ENCODE measurements at places on chromosomes 11 and 22.

DNA sequence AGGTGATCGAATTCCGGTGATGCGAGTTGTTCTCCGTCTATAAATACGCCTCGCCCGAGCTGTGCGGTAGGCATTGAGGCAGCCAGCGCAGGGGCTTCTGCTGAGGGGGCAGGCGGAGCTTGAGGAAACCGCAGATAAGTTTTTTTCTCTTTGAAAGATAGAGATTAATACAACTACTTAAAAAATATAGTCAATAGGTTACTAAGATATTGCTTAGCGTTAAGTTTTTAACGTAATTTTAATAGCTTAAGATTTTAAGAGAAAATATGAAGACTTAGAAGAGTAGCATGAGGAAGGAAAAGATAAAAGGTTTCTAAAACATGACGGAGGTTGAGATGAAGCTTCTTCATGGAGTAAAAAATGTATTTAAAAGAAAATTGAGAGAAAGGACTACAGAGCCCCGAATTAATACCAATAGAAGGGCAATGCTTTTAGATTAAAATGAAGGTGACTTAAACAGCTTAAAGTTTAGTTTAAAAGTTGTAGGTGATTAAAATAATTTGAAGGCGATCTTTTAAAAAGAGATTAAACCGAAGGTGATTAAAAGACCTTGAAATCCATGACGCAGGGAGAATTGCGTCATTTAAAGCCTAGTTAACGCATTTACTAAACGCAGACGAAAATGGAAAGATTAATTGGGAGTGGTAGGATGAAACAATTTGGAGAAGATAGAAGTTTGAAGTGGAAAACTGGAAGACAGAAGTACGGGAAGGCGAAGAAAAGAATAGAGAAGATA is at the start of gene MALAT1:
MALAT1 (plus strand) TSS at position 69 of the 736 bp plus-strand sequence.
- peak; percentile 97 for DNase-seq

- no peak for DNase-seq
Observed at GRCh38 chr11:127598476-127598875, 597.9 kb upstream of the KIRREL3 start.

GRCh38 chr11:118018401-118018800 is 32.2 kb downstream of the IL10RA start:
- DNase-seq = no peak

DNA sequence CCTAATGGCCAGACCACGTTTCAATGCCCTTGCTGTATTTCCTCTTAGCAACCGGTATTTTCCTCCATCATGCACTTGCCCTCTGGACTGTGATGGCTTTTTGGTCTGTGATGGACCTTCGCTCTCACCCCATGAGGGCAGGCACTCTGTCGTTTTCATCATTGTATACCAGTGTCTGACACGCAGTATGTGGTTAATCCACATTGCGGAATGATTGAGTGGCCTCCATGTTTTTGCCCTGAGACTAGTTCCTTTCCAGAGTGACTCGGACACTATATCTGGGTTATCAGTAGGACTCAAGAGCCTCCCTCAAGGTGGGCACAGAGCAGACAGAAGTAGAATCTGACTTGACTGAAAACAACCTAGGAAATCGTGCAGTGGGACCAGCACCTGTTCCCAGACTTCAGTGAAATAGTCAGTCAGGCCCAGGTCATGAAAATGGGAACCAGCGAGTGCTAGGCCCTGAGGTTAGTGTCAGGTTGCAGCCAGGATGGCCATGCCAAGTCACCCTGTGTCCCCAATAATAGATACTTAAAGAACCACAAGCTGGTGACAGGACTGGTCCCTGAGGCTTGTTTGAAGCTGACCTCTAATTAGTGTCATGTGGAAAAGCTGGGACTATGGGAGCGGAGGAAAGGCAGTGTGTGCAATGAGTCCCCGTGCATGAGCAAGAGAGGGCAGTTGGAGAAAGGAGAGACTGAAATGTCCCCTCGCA is 464.7 kb downstream of the INSC start:
- DNase-seq = no peak

GRCh38 chr11:6431861-6432260 is 8.9 kb downstream of the HPX start:
- no peak for DNase-seq

DNA sequence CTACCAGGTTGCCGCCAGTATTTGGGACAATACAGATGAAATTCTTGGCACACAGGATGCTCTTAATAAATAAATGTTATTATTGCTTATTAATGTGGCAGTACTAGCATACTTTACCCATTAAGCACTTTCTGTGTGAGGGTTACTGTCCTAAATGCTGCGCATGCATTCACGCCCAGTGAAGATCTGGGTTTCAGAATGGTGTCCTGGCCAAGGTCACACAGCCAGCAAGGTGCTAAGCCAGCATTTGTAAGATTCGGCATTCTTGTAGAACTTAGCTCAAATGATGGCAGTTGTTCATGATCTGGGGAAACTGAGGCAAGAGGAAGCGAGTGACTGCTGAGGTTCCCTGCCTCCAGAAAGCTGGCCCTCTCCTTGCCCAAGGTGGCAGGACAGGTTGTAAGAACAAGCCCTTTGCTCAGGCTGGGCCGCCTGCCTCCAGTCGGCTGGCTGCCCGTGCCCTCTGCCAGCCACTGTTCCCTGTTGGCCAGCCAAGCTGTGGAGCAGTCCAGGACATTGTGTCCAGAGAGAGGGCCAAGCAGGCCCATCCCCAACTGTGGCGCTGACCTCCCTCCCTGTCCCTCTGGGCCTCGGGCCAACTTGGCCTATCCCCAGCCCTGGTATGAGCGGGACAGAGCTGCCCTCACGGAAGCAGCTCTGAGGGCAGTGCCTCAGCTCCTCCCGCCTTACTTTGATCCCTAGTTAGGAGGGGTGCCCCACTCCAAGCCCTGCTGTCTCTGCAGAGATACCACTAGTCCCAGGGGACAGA is 28.8 kb downstream of the TOB2 start:
- DNase-seq = no peak

GRCh38 chr11:66495401-66495854 is 15.0 kb upstream of the BBS1 start:
- no peak for DNase-seq
